Brain (organoid and tissue), 16 donors: ENCODE measurements at places on chromosomes 6 and 20.
A peak's percentile ranks its signal among the peaks of the same experiment; 100 is the strongest.

- DNase-seq = no peak
Measured at GRCh38 chr6:63806573-63806913, 170.9 kb downstream of the PHF3 start.

DNA sequence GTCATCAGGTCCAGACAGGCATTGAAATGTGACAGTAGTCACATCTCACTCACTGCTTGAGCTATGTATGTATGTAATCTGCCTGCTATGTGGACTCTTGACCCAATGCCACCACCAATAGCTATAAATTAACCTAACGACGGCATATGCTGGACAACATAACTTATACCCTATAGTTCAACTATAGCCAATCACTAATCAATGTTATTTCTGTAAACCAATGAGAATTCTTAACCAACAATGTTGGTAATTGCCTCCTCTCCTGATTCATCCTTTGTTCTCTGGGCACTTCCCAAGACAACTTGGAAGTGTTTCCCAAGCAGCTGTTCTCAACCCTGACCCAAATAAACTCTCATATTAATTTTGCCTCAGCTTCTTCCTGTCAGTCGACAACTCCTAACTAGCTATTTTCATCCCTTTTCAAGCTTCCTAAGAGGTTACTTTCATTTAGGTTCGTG lies 24.1 kb upstream of the SERPINB1 start:
- no peak for DNase-seq

DNA sequence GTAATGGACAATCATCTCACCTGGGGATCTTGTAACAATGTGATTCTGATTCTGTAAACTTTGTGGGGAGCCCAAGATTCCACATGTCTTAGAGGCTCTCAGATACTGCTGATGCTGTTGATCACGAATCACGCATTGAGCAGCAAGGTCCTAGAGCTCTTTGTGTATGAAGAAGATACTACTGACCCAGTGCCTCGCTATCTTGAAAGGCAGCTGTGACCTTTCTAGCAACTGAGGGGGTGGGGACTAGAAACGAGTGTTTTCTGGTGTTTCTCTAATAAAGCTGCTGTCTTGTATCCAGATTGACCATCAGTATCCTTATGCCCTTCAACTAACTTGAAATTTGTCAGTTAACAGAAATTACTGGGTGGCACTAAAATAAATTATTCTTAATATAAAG lies 142.9 kb downstream of the MTHFD1L start:
- DNase-seq = no peak

GRCh38 chr6:84825461-84825860 lies 61.1 kb upstream of the TBX18 start:
- DNase-seq = no peak

DNA sequence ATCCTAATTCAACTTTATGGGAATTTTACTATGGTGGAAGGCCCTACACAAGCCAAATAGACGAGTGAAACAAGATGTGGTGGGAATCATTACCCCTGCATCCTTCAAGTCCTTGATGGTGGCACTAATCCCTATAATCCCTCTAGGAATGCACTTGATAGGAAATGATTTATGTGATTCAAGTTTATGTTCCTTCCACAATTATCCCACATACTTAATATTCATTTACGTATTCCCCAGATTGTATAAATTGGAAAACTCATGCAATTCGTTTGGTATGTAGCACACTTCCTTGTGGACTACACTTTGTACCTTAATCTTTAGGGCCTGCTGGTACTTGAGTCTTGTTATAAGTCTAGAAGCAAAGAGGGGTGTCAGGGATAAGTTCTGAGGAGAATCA lies 40.8 kb downstream of the PKIB start:
- DNase-seq = no peak

DNA sequence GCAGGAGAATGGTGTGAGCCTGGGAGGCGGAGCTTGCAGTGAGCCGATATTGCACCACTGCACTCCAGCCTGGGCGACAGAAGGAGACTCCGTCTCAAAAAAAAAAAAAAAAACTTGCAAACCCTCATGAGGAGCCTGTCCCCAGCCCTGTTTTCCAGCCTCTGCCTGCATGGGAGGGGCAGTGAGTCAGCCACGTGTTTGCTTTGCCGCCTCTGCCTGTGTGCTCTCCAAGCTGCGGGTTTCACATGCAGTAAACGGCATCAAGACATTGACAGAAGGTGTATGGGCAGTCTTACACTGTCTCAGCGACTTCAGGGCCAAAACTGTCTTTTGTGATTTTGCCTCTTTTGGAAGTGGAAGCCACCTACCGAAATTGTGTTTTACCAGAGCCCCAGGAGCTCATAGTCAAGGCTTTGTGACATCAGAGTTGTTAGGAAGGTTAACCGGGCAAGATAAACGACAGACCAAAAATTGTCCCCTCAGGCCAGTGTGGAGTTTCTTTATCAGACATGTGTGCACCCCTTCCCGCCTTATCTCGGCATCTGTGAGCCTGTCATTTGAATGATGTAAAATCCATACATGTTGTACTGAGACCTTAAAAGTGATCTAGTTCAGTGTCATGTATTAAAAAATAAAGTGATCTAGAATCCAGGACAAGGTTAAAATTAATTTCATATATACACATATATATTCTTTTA lies 52.9 kb downstream of the RPP40 start:
- DNase-seq = no peak

DNA sequence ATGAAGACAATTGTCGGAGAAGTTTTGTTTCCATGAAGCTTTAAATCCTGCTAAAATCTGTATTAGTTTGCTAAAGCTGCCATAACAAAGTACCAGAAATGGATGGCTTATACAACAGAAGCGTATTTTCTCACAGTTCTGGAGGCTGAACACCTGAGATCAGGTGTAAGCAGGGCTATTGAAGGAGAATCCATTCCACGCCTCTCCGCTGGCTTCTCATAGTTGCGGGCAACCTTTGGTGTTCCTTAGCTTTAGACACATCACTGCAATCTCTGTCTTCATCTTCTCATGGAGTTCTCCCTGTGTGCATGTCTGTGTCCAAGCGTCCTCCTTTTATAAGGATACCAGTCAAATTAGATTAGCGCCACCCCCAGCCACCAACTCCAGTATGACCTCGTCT lies 159.9 kb upstream of the CDYL start:
- DNase-seq = no peak

DNA sequence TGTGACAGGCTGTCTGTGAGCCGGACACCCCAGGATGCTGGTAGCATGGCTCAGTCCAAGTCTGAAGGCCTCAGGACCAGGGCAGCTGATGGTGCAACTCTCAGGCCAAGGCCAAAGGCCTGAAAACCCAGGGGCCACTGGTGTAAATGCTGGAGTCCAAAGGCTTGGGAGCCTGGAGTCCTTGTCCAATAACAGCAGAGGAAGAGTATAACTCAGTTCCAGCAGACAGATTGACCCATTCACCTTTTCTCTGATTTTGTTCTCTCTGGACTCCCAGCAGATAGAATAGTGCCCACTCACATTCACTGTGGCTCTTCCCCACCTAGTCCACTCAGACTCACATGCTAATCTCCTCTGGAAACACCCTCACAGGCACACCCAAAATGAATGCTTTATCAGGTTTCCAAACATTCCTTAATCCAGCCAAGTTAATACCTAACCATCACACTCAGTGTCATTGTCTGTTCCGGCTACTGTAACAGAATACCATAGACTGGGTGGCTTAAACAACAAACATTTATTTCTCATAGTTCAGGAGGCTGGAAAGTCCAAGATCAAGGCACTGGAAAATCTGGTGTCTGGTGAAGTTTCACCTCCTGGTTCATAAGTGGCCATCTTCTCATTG lies 5.0 kb upstream of the TRAF3IP2 start:
- DNase-seq = no peak

GRCh38 chr6:44268095-44268628 lies 2.1 kb upstream of the TMEM151B start:
- peak; percentile 74 for DNase-seq

GRCh38 chr6:94270091-94270948 lies 851.0 kb upstream of the EPHA7 start:
- DNase-seq = peak; percentile 71

- DNase-seq = no peak
Measured at GRCh38 chr6:141653590-141653989, 479.1 kb upstream of the GJE1 start.

DNA sequence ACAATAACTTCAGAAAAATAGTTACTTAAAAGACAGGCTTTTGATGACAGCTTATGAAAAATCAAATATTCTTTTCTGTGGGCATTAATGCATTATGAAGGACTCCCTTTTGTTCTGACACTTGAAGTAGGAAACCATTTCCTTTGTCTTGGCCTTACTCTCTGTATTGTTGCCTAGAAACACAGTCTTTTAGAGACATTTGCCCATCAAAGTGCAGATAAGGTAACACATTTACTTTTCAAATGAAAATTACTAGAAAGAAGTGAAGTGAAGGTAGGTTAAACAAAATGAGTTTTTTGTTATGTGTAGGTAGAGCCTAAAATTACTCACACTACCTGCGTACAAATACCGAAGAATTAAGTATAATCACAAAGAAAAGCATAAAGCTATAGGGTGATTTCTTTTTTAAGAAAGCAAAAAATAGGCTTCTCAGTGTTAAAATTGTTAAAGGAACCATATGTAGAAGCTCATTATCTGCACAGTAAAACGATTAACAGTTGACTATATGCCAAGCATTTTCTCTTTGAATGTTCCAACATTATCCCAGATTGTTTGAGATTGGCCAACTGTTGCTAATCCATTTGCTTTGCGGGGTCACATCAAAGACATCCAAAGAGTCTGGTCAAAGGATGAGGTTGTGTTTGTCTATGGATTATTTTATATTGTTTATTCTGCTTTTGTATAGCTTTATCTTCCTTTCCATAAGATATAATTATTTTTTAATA lies 542.0 kb upstream of the RNF217 start:
- peak; percentile 35 for DNase-seq

DNA sequence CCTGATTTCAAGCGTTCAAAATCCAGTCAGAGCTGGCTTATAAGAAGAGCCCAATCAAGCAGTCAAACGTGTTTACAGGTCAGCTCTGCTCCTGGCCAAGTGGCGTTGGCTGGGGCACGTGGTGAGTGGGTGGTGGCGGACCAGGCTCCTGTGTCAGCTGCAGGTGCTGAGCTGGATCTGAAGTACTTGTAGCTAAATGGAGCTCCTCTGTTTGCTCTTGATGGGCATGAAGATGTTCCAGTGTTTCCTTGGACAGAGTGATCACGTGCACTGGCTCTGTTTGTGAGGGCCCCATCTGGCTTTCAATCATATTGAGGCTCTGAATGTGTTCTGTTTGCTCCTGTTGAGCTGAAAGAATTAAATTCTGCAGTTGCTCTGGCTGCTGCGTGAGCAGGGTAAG lies 10.2 kb upstream of the MICAL1 start:
- no peak for DNase-seq

DNA sequence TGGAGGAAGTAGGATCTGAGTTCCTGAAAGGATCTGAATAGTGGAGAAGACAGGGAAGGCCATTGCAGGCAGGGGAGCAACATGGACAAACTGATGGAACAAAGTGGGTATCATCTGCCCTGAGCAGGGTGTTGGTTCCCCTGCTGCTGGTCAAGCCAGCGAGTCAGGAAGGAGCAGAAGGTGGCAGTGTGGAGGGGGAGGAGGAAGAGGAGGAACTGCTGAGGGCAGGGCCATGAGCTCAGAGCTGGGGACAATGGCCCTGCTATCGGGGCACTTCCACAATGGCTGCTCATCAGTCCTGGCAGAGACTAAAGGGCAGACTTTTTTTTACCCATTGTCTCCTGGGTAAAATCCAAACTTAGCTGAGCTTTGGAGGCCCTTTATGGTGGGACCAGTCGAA lies 13.6 kb downstream of the CNBD2 start:
- DNase-seq = no peak

GRCh38 chr20:5864873-5865587 lies 85.3 kb downstream of the TRMT6 start:
- peak; percentile 32 for DNase-seq

GRCh38 chr20:36340593-36340990 lies 34.5 kb downstream of the DLGAP4 start:
- DNase-seq = no peak

DNA sequence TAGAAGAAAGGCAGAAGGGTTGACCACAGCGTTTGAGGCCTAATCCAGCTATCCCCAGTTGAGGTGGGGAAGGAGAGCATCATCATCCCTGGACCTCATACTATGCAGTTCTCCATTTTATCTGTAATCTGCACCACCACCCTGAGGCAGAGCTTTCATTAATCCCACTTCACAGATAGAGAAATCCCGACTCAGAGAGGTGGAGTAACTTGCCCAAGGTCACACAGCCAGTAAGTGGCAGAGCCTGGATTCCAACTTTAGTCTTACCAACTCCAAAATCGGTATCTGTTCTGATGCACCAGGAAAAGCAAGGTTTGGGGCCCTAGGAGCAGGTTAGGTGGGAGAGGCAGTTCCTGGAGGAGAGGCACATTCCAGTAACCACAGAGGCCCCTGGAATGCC lies 6.7 kb downstream of the TMEM74B start:
- DNase-seq = no peak

GRCh38 chr6:168190014-168190405 lies 111.0 kb upstream of the FRMD1 start:
- DNase-seq = no peak

GRCh38 chr20:17935186-17935585 lies 33.4 kb downstream of the SNX5 start:
- no peak for DNase-seq

GRCh38 chr6:125904871-125905270 lies 51.7 kb upstream of the HINT3 start:
- DNase-seq = no peak

- DNase-seq = no peak
Measured at GRCh38 chr6:121726596-121726995, 291.1 kb downstream of the GJA1 start.

GRCh38 chr6:148625609-148626008 lies 121.2 kb upstream of the UST start:
- DNase-seq = no peak

DNA sequence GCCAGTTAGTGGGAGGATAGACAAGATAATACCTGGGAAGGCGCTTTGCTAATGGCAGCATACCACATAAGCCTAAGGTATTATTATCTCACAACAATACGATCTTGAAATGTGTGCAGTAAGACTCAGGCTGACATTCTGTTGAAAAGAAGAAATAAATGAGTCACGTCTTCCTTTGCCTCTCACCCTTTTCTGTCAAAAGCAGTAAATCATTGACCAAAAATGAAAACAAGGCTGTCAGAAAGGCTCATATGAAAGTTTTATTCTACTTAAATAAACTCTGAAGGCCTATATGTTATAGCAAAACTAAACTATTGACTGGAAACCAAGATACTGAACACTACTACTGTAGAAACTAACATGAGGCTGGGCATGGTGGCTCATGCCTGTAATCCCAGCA lies 43.1 kb upstream of the IL20RA start:
- no peak for DNase-seq

GRCh38 chr6:156617376-156617775 lies 159.8 kb upstream of the ARID1B start:
- DNase-seq = no peak

GRCh38 chr6:123338394-123338793 lies 298.4 kb downstream of the TRDN start:
- peak; percentile 24 for DNase-seq

DNA sequence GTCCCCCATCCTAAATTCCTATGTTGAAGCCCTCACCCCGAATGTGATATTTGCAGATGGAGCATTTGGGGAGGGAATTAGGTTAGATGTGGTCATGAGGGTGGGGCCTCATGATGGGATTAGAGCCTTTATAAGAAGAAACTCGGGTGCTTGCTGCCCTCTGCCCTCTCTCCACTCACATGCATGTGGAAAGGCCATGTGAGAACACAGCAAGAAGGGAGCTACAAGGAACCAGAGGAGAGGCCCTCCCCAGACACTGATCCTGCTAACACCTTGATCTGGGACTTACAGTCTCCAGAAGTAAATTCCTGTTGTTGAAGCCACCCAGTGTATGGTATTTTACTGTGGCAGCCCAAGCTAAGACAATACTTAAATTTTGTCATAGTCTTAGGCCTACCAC lies 69.6 kb upstream of the TULP1 start:
- DNase-seq = no peak

- DNase-seq = peak; percentile 58
Measured at GRCh38 chr6:139135578-139136545, 982 bp downstream of the HECA start.
